Stimulated activated CD4-positive, alpha-beta T cell treated with anti-CD3 and anti-CD28 coated beads, Interleukin-2, amount 100 ng/mL, for 24 hours (primary cell): ENCODE measurements at places on chromosomes 3 and 15.

- DNase-seq: no peak
These were observed 555.5 kb upstream of the CFAP20DC start for GRCh38 chr3:59605318-59605717.

DNA sequence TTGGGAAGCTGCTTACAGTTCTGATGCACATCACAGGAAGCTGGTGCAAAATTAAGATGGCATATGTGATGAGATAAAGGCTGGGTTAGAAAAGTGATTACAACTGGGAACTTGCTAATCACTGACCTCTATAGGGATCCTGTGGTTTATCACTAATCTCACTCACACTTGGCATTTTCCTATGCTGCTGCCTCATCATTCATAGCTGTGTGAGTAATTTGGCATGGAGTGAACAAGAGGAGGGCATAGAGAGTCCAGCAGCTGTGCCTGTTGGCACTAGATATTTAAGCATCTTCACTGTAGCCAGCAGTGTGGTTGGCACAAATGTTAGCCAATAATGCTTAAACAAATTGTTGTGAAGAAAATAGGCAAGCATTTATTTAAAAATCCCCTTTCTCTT is 217.7 kb upstream of the CGNL1 start:
- DNase-seq: no peak

DNA sequence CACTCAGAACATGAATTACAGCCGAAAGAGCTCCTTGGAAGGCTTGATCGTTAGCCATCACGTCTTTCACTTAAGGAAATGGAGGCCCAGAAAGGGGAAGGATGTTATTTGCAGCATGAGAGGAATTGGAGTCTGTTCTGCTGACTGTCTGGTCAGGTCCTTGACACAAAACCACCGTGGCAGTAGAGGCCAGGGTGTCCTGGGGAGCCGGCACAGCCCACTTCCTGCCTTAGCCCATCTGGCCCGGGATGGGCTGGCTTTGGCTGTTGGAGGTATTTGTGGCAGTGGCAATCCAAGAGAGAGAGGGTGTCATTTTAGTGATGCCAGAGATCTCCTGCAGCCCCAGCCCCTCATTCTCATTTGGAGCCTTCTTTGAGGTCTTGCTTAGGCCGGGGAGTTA is 37.4 kb downstream of the ST6GAL1 start:
- DNase-seq: no peak

GRCh38 chr15:77053709-77054108 is 17.2 kb downstream of the TSPAN3 start:
- DNase-seq: no peak

DNA sequence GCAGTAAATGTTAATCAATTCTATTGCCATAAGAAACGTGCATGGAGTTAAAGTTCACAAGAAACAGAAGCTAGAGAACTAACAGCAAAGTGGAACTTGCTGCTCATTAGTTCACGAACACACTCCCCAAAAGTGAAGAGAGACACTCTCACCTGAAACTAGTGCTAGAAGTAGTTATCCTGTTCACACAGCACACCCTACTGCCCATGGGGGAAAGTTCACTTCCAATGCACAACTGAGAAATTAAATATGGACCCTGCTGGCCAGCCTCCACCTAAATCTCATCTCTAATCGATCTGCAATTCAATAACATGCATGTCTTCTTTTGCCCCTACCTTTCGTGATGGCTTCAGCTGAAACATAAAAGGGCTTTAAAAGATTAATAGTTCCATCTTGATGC is 39.4 kb upstream of the FRMD4B start:
- DNase-seq: peak; percentile 7
